Brain (organoid and tissue), 16 donors: ENCODE measurements at places on chromosomes 2 and 18.

DNA sequence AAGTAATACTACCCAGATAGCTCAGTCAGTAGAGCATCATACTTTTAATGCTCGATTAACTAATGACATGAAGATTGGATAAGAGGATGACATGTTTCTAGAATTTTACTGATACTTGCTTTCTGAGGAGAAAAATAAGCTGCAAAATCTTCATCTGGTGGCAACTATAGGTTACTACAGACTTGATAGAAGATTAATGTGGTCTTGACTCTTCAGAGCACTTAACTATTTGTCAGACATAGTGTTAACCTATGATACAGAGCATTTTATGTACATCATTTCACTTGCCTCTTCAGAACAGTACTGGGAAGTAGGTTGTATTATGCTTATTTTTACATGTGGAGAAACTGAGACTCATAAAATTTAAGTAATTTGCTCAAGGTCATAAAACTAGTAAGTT, 83.9 kb downstream of the UBR3 start:
- DNase-seq: no peak

DNA sequence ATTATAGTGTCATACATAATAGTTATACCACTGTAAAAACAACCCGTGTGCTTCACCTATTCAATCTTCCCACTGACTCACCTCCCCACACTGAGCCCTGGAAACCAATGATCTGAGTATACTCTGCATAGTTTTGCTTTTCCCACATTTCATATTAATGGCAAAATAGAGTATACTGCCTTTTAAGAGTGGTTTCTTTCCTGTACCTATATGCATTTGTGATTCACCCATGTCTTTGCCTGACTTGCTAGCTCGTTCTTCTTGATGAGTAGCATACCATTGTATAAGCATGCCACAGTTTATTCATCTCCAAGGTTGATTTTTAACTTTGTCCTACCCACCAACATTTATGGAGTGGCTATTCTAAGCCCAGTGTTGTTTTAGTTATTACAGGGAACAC, 686.4 kb downstream of the PLCL1 start:
- DNase-seq: no peak

GRCh38 chr2:146080925-146081324, 1561.0 kb upstream of the ZEB2 start:
- DNase-seq: no peak

DNA sequence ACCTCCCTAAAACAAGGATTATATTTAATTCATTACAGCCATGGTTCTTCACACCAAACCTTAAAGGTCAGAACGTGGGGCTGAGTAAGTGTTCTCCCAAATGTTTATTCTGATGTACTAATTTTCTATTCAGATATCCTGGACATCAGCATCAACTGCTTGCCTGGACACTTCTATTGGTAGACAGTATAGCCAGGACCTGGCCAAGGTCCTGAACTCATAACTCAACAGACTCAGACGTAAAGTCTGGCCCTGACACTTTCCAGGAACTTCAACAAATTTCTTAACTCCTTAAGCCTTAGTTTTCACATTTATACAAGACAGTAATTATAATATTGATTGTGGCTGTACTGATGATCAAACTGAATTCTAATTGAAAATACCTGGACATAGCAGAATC, 89.1 kb downstream of the AKAIN1 start:
- DNase-seq: no peak

- DNase-seq: no peak
Observed at GRCh38 chr18:34003687-34004086, 221.0 kb downstream of the NOL4 start.

- DNase-seq: no peak
Observed at GRCh38 chr18:63987743-63988142, 17.9 kb downstream of the SERPINB8 start.

DNA sequence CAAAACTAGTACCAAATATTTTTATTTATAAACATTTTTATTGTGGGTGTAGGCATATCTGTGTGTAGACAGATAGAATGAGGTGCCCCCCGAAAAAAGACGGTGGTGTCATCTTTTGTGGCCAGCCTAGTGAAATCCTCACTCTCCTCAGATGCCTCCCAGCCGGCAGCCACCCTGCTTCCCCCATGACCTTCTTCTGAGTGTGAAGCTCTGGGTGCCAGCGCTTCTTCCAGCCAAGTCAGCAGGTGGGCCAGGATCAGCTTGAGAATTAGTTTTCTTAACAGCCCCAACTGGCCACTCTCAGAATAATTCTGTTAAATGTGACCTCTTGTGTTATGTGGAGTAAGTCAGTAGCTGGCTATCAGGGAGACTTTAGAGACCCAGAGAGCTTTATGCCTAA, 229.6 kb upstream of the FOSL2 start:
- DNase-seq: no peak

GRCh38 chr18:49400398-49401072, 59.9 kb downstream of the DYM start:
- peak; percentile 4 for DNase-seq

- DNase-seq: no peak
Observed at GRCh38 chr18:77102259-77103040, 30.1 kb downstream of the MBP start.

DNA sequence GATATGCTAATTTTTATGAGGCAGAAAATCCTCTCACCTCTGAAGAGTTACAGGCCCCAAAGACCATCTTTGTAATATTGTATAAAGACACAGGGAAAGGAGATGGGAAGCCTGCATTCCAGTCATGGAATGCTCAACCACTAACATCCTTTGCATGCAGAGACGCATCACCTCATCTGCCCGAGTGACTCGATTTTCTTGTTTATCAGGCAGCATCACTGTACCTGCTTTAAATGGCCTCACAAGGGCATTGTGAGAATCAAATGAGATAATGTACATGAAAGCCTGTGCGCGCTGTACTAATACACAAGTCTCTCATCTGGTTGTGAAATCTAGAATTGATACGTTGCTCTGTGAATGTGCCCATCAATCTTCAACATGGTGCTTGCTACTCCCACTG, 10.2 kb upstream of the TMEM247 start:
- no peak for DNase-seq

DNA sequence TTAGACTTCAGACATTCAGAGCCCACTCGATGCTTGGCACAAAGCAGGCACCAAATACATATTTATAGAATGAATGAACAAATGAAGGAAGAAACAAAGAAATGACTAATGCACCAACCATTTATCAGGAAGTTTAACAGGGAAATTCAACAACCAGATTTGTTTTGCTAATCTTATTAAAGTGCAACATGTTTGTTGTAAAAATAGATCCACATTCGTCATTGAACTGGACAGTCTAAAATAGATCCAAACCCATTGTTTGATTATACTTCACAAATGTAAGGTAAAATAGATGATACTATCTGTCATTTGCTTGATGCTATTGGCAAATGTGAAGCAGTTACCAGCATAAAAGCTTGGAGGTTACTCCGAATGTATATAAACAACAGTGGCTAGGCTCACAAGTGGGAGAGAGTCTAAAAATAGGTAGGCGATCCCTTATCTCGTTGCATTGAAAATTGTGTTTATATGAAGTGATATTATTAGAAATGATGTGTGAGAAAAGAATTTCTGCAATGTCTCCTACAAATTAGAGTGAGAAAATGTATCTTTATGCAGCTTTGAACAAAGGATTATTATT, 246.2 kb downstream of the NEDD4L start:
- no peak for DNase-seq

DNA sequence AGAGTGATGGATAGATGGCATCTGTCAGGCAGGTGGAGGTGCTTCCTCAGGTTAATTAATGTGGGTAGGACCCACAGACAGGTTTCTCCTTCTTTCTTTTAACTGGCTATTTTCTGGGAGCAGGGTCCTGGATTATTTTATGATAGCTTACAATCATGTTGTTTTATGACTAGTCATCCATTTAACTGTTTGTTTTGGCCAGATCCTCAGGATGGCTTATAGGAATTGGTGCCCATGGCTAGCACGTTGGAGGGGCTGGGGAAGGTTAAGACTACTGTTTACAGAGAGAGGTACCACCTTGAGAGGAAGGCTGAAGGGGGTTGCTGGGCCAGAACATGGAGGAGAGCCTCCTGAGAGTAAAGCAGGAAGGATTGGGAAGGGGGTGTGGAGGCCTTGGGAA, 78.0 kb upstream of the MGAT5 start:
- no peak for DNase-seq

DNA sequence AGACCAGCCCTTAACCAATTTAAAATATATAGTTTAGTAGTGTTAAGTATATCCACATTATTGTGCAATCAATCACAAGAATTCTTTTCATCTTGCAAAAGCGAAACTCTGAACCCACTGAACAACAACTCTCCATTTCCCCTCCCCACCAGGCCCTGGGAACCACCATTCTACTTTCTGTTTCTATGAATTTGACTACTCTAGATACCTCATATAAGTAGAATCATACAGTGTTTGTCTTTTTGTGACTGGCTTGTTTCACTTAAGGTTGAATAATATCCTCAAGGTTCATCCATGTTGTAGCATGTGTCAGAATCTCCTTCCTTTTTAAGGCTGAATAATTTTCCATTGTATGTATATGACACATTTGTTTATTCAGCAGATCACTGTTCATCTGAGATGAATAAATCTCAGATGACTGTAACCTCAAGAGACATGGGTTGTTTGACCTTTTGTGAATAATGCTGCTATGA, 8.1 kb upstream of the SOS1 start:
- no peak for DNase-seq

- no peak for DNase-seq
Observed at GRCh38 chr2:215347878-215348277, 36.0 kb downstream of the ATIC start.

DNA sequence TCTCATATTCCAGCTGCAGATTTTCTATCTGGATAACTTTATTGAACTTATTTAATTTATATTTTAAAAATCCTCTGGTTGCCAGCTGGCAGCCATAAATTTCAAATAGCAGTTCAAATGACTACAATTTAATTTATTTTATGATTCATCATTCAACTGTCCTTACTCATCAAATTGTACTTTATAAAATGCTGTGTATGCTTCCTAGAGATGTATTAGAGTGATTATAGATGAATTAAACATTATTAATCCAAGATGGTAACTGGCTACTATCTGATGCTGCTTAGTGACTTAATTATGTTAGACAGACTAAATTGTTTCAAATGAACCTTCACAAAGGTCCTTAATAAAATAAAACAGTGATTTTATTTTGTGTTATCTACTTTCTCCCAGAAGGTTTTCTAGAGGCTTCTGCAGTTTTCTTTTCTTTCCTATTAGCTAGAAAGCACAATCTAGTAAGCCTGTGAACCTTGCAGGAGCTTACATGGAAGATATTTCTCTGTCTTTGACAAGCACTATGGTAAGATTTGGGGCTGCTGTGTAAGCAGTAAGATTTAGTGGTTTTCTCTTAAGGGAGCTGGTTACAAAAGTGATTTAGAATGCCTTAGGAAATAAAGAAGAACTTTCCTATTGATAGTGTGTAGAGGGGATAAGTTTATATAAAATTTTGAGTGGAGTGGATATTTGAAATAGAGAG, 322.3 kb downstream of the FSIP2 start:
- no peak for DNase-seq
